ENCODE measurements at places on chromosomes 11 and 22.

DNA sequence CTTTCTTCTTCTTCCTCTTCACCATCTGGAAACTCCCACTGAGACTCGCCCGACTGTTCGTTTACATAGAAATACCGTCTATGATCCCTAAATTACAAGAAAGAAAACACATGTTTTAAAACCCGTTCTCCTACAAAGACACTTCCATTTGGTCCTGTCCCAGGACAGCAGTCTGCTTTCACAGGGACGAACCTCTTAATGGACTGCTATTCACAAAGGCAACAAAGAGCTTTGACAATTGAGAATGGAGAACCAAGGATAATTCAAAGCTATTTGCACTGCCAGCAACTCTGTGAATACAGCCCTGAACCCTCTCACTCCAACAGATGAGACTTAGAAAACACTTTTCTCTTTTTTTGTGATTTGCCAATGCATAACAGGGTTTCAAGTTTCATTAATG is 16.3 kb upstream of the AGBL2 start:
- H3K27me3 ChIP-seq = no peaks in the 10 kb centered on the region
- no peak for DNase-seq
- H3K4me1 ChIP-seq = peaks cover 3% of the 10 kb centered on the region

DNA sequence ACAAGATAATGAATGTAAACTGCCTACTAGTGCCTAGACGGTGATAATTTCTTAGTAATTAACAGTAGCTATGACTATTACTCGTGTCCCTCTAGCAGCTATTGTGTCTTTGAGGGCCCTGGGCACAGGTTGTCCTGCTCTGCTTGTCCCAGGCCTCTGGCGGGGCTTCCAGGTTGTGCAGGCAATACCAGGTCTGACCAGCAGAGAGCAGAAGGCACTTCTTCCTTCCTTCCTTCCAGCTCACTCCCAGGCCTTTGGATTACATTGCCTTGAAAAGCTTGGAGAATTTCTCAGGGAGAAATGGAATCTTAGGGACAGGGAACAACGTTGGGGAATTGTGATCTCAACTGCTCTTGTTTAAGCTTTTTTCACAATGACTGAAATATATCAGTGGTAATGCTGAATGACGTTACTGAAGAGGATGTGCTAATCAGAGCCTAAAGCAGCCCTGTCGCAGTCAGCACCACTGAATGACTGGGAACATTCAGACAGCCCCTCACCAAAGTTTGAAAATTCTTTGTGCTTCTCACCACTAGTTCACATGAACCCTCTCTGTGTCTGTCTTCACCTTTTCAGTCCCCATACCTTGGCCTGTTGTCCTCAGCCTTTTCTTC is 8.4 kb upstream of the CCKBR start:
- H3K4me3 ChIP-seq = no peak overlapping the region
- H3K36me3 ChIP-seq = no peaks in the 10 kb centered on the region
- no peaks in the 10 kb centered on the region for H3K4me1 ChIP-seq
- H3K27me3 ChIP-seq = no peaks in the 10 kb centered on the region
- no peak overlapping the region for H3K27ac ChIP-seq
- DNase-seq = peak; percentile 34

- H3K36me3 ChIP-seq = no peaks in the 10 kb centered on the region
- H3K4me3 ChIP-seq = no peak overlapping the region
- DNase-seq = no peak
- peaks cover 2% of the 10 kb centered on the region for H3K4me1 ChIP-seq
- H3K27ac ChIP-seq = peak overlapping the region; percentile 62
Measured at GRCh38 chr11:115222218-115222862, 281.9 kb downstream of the CADM1 start.

DNA sequence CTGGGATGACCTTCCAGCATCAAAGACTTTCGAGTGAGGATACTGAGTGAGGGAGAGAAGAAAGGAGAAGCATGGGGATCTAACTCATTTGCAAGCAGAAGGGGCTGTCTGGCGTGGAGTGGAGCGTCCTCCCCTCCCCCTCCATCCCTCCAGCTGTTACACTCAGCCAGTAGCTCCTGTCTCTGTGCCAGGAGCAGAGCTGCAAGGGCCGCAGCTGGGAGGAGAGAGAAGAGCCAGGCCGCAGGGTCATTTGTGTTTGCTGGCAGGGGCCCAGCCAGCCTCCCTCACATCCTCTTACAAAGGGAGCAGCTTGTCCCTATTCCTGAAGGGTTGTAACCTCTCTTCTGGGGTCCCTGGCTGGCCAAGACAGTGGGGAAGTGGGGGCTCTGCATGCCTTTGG is 57.9 kb downstream of the NECTIN1 start:
- H3K27me3 ChIP-seq = no peaks in the 10 kb centered on the region
- no peak overlapping the region for H3K4me3 ChIP-seq
- H3K4me1 ChIP-seq = peaks cover 9% of the 10 kb centered on the region
- no peak overlapping the region for H3K27ac ChIP-seq

GRCh38 chr11:9155930-9156329 is 64.5 kb upstream of the SCUBE2 start:
- H3K4me1 ChIP-seq = peaks cover 17% of the 10 kb centered on the region
- no peaks in the 10 kb centered on the region for H3K27me3 ChIP-seq
- no peak overlapping the region for H3K27ac ChIP-seq

- H3K27me3 ChIP-seq = peaks cover 15% of the 10 kb centered on the region
- no peak for DNase-seq
- no peaks in the 10 kb centered on the region for H3K4me1 ChIP-seq
Measured at GRCh38 chr11:13595166-13595565, 73.3 kb upstream of the FAR1 start.
